Right atrium auricular region (tissue), 2 donors: ENCODE measurements at places on chromosomes 4 and X. TPM values are rescaled to one million over a fixed set of nuclear protein-coding genes. Genes with fewer than 3 reads are reported as not detected.

Gene HTN1
- total RNA-seq = not detected

DNA sequence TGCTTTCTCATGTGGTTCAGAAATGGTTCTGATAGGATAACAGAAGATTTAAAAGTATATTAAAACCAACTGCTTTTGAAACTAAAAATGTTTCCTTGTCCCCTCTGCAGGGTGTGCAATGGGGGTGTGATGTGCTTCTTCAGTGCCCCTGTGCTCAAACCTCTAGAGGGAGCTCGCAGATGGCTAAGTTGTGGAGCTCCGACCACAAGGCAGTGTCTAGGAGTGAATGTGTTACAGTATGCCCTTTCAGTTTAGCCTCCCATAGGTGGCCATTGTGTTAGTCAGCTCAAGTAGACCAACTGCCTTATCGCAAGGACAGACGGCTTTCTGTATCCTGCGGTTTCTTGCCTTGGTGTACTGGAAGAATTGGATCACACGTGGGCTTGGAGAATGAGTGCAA is 130.5 kb downstream of the TENT5D start:
- DNase-seq = no peak

GRCh38 chrX:142312591-142312990 is 107.5 kb upstream of the MAGEC2 start:
- DNase-seq = no peak

GRCh38 chr4:98573791-98574190 is 84.6 kb downstream of the TSPAN5 start:
- DNase-seq = no peak

GRCh38 chr4:875818-876423 is 50.0 kb upstream of the CPLX1 start:
- DNase-seq = no peak

GRCh38 chr4:48557478-48557877 is 67.4 kb downstream of the ZAR1 start:
- DNase-seq = no peak

GRCh38 chr4:43243433-43244116 is 351.1 kb downstream of the GRXCR1 start:
- DNase-seq = no peak

Gene DCLK2
- 10.1 TPM for total RNA-seq

Gene SPACA5
- not detected for total RNA-seq

DNA sequence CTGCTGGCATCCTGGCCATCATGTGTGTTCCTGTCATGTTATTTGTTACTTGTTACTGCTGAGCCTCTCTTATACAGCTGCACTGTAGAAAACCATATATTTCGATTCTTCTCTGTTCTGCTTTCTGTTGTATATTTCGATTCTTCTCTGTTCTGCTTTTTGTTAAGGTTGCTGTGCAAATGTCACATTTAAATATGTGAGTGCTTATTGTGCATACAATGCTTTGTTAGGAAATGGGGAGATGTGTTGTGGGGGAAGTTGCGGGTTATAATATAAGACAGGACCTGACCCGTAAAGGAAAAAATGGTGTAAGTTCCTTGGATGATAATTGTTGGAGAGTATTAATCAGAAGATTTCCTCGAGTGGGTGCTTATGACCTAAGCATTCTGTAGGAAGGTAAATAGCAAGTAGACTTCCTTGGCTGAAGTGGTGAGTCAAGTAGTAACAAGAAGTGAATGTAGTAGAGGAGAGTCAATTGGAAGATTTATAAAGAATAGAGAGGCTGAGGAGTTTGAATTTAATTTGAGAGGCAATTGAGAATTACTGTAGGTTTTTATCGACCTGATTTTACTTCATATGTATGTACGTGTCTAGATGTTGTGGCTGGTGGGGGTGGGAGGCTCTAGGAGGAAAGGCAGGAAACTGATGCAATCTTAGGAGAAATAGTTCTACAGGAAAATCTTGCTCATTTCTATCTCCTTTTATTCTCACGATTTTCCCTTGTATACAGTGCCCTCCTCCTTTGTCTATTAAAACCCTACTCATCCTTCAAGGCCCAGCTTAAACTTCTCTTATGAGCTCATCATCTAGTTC is 8.5 kb downstream of the OGT start:
- DNase-seq = no peak

DNA sequence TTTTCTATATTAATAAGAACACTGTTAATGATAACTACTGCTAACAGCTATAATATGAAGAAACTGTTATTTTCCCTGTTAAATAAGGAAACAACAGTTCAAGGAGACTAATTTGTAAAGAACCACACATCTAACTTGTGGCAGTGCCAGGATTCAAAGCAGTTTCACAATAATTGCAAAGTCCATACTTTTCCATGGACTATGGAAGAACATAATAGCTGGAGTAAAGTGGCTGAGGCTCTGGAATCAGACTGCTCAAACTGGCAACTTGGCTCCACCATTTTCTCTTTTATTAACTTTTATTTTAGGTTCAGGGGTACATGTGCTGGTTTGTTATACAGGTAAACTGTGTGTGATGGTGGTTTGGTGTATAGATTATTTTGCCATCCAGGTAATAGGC is 393.7 kb upstream of the CPEB2 start:
- DNase-seq = no peak

DNA sequence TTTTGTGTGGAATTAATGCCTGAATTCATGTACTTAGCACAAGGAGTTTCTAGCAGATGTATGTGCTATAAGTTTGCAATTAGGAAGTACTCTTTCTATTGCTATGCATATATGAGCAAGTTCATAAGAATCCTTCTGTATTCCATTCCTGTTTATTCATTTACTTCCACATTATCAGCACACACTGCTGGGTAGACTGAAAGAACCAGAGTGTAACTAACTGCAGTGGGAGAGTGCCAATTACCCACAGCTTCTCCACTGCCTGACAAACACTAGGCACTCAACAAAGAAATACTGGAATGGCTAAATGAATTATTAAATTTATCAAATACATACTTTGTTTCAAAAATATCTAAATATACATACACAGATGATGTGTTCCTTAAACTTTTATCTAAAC is 219.6 kb downstream of the CAMK2D start:
- no peak for DNase-seq

Gene DKK2
- total RNA-seq = 1.8 TPM

DNA sequence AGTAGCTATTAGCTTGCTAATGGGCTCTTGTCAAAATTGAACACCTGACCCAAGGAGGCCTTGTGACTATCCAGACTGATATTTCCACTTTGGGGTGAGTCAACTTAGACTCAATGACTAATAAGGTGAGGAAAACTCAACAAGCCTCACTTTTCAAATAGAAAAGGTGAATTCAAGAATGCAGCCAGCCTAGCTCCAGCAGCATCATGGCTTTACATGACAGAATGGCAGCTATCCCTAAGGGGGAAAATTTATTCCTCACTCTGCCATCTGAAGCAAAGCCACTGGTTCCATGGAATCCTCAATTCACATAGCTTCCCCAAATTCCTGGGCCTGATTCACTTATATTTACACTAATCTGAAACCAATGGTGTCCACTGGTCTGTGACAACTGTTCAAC is 29.1 kb upstream of the RAB9B start:
- no peak for DNase-seq

DNA sequence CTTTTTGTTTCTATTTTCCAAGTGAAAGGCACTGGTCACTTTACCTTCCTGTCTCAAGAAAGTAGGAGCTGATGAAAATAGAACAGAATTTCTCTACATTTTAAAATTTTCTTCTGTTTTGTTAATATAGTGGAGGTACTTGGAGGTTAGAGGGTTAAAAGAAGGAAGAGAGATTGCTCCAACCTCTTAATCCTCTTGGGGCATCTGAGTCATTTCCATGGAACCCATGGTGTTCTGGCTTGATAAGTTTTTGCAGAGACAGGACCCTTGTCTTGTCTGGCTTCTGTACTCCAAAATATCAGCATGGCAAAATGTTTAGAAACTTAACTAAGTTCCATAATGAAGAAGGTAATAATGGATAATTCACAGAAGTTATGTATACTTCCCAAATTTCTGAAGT is 727.2 kb downstream of the C4orf33 start:
- DNase-seq = no peak

Gene TKTL1
- 1.1 TPM for total RNA-seq

Gene DDX60
- total RNA-seq = 9.2 TPM

- DNase-seq = no peak
These were observed 318.0 kb upstream of the HS3ST1 start for GRCh38 chr4:11746734-11747133.

Gene AMER1
- total RNA-seq = 3.5 TPM

GRCh38 chrX:129622757-129623301 is 31.9 kb downstream of the APLN start:
- no peak for DNase-seq

Gene ZGRF1
- 2.0 TPM for total RNA-seq

DNA sequence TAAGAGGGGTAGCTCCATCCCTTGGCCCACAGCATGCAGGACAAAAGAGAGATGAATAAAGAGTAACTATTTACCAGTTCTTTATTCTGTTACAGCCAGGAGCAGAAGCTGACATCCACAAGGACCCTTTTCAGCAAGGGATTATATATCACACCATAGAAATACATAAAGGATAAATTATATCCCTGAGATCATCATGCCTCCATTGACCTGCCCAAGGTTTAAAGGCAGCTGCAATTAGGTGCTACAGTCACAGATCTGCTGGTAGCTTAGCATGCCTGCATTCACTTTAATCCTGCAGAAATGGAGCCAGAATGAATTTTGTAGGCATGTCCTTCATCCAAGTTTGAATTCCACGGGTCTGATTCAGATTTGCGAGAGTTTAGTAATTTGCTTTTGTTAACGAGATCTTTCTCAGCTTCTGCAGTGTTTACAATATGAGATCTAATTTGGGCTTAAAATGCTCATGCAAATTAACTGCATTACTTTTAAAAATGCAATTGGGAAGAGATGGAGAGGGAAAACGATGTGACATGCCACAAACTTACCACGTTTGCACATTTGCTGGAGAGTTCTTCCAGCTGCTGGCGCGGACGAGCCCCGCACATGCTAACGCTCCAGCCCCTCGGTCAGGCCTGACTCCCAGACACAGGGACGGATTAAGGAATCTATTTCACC is 327.0 kb upstream of the NOCT start:
- no peak for DNase-seq

GRCh38 chr4:141810712-141811375 is 174.5 kb downstream of the IL15 start:
- DNase-seq = no peak

- DNase-seq = no peak
These were observed 328.8 kb upstream of the NWD2 start for GRCh38 chr4:36915717-36916116.

DNA sequence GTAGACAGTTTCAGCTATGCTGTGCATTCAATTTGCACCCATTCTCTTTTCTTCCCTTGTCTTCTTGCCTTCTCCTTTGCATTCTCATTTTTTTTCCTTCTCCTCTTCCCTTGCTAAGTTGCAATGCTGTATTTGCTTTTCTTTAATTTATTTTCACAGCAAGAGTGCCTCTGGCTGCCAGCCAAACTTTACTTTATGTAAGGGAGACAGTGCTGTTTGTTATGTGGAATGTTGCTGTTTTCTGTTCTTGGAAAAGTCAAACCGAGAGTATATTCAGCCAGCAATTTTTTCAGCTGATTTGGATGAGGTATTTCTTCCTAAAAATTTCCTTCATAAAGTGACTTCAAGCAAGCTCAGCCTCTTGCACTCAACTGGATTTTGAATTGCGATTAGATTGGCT is 1293.4 kb downstream of the ARAP2 start:
- no peak for DNase-seq

GRCh38 chrX:153824348-153824747 is 6.0 kb downstream of the PDZD4 start:
- DNase-seq = no peak

- DNase-seq = peak; percentile 74
These were observed 1.0 kb downstream of the CNOT6L start for GRCh38 chr4:77818073-77818601.

Gene FRG2
- not detected for total RNA-seq

Gene AGA
- 14.5 TPM for total RNA-seq

GRCh38 chr4:178387756-178388155 is 945.5 kb upstream of the AGA start:
- DNase-seq = no peak

Gene MAGEB10
- total RNA-seq = not detected

- DNase-seq = no peak
These were observed 93.2 kb upstream of the JADE1 start for GRCh38 chr4:128716338-128716737.

DNA sequence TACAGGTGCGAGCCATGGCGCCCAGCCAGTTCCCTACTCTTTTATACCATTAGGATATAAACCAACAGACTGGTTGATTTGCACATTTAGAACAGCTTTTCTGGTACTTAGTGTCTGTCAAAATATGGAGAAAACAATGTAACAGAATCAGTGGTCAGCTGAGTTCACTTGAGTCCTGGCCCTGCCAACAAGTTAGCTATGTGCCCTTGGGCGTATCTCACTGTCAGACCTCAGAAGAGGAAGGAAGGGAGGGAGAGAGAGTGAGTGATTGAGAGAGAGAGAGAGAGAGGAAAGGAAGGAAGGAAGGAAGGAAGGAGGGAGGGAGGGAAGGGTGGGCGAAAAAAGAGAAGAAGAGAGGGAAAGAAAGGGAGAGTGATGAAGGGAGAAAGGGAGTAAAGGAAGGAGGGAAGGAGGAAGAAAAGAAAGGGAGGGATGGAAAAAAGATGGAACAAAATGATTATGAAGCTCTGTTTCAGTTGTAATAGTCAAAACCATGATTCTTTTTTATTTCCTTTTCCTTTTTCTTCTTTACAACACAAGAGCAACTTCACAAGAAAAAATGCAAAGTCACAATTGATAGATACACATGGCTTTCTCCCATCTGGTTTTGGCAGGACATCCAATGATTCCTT is 55.7 kb upstream of the PDGFRA start:
- DNase-seq = no peak

Gene PDE5A
- total RNA-seq = 14.7 TPM

DNA sequence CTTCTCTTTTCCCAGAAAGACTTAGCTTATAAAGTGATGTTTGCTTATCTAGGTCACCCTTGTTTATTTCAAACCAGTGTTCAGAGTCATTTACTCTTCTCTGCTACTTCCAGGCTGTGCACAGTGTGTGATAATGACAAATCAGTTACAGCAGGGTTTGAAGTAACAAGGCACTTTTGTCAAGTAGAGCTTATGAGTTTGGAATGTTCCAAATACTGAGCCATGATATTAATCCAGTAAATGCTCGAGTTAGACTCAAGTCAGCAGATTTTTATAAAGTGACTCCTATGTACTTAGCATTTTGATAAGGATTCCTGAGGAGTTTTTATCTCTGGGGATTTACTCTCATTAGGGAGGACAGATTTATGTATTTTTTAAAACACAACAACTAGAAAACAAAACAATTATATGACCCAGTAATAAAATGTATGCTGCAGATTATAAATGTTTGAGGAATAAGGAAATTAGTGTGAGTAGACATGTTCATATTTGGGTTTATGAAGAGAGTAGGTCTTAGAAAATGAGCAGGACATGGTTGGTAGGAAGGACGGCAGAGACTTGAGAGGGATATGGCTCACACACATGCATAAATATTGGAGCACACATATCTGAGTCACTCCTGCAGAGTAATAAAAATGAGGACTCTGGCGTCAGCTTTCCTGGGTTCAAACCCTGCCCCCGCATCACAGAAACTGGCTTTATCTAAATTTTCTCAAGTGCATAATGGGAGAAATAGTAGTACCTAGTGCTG is 271.2 kb downstream of the FBXO8 start:
- DNase-seq = no peak

Gene UBA1
- total RNA-seq = 102 TPM
